ENCODE measurements at places on chromosomes 5 and 9.

DNA sequence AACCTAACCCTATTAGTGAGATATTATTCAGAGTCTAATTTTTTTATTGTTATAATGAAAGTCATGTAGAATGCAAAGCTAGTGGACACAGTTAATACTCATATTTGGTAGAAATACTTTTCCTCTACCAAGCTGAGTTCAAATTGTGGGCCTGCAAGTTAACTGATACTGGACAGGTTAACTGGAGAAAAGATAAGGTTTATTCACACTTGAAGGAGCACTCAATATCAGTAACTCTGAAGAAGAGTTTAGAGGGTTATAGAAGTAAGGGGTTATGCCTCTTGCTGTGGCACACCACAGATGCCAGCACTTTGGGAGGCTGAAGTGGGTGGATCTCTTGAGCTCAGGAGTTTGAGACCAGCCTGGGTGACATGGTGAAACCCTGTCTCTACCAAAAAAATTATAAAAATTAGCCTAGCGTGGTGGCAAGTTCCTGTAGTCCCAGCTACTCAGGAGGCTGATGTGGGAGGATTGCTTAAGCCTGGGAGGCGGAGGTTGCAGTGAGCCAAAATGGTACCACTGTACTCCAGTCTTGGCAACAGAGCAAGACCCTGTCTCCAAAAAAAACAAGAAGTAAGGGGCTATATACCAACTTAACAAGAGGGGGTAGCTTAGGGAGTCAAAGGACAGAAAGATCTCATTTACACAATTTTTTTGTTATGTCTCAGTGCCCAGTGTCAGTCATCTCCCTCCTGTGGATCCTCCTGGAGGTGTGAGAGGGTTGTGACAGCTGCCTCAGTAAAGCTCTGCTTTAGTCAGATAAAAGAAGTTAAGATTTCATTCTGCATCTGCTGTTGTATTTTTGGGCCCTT lies 121.2 kb upstream of the GRHPR start:
- no peak for DNase-seq

DNA sequence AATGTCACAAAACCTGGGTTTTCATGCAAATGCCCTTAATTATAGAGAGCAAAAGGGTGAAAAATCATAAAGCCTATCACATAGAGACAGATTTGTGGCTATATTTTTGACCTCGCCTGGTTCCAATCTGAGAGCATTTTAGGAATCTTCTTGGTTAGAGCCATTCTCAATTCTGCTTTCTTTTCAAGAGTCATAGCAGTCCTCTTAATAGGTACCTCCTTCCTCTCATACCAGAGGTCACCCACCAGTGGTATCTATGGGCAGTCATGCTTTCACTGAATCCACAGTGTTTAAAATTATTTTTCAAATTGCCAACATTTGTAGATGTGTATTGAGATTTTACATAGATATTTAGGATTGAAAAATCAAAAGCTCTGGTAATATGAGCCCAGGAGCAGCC lies 215.5 kb downstream of the DAB2IP start:
- no peak for DNase-seq

DNA sequence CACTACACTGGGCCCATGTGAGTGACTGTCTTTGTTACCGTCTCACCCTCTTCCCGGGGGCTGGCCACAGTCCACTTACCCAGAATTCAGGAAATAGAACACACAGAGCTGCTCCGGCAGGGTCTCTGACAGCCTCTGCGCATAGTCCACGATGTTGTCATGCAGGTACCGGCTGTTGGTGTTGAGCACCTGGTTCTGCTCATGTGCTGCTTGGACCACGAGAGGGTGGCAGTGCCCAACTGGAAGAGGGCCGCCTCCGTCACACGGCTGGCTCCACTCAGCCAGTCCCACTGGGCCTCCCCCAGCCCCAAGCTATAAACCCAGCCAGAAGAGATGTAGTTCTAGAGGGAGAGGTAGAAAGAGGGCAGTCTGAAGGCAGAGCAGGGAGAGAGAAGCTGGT lies 2.7 kb downstream of the PHYKPL start:
- DNase-seq, result no peak

DNA sequence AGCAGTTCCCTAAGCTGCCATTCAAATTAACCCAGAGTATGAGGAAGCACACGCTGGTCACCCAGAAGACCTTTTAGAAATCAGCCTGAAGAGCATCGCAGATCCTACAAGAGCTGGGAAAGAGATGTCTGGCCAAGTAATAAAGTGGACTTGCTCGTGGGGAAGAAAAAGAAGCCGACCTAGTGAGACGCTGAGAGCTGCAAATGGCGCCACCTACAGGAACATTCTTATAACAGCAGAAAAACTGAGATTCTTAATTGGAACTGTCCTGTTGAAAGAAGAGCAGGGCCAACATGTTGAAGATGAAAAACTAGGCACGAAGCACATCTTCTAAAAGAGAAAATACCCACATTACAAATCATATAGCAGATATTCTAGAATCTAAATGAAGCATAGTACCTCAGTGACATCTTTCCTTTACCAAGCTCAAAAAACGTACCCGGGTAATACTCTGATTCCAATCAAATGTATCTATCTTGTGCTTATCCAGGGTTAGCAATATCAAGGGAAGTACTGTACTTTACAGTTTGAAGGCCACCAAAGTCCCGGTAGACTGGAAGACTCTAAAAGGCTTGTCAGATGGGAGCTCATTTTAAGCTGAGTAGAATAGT lies 3.9 kb upstream of the GNAQ start:
- peak; percentile 25 for DNase-seq

- no peak for DNase-seq
Observed at GRCh38 chr9:95771556-95772246, 103.8 kb upstream of the ERCC6L2 start.

- no peak for DNase-seq
Observed at GRCh38 chr5:35058374-35058788, 10.6 kb upstream of the AGXT2 start.

DNA sequence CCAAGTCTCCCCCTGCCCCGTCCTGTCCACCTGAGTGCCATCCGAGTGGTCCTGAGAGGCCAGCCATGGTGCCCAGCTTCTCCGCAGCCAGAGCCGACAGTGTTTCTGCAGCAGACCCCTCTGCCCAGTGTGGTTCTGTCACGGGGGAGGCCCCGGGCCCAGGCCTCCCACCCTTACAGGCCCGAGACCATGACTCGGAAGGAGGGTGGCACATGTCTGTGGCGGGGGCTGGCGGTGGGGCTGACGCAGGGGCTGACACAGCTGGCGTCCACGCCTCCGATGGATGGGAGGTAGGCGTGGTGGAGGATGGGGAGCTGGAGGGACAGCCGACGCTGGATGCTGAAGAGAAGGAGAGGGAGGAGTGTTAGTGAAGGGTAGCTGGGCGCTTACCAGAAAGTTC lies 35.0 kb upstream of the TBC1D2 start:
- no peak for DNase-seq

GRCh38 chr9:127557466-127557869 lies 54.6 kb upstream of the STXBP1 start:
- no peak for DNase-seq

- DNase-seq, result no peak
Observed at GRCh38 chr5:10550222-10550995, 13.5 kb upstream of the ANKRD33B start.

- no peak for DNase-seq
Observed at GRCh38 chr5:5628866-5629606, 206.6 kb downstream of the ICE1 start.

GRCh38 chr5:14503681-14504331 lies 77.8 kb upstream of the OTULINL start:
- DNase-seq, result no peak

DNA sequence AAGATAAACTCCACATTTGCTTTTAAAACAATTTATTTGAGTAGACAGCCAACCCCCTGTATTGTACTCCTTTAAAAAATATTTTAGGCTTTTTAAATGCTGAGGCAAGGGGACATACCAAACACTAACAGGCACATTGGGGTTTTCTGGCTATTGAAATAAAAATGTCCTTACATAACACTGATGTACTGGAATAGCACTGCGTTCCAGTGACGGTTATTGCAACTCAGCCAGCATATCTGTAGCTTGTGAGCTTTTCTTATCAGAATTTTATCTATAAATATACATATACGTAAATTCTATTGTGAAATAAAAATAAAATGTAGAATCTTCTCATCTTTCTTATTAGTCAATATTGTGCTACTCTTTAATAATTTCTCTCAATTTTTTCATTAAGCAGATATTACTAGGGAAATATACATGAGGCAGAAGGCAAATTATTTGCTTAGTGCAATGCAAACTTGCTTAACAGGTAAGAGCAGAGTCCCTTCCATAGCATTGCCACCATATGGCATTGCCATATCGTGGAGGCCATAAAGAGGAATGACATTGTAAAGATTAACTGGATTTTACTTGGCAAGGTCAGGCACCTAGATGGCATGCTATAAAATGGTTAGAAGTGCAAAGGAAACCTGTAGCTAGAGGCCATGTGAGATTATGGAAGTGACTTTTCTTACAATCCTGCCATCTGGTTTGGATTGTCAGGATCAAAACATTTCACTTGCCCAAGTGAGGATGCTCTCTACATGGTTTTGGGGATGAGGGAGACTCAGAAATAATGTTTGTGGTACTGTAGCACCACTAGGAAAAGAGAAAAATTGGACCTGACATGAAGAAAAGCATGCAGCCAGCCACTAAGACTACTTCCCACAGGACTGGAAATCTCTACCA lies 94.8 kb upstream of the CDKN2B start:
- no peak for DNase-seq

DNA sequence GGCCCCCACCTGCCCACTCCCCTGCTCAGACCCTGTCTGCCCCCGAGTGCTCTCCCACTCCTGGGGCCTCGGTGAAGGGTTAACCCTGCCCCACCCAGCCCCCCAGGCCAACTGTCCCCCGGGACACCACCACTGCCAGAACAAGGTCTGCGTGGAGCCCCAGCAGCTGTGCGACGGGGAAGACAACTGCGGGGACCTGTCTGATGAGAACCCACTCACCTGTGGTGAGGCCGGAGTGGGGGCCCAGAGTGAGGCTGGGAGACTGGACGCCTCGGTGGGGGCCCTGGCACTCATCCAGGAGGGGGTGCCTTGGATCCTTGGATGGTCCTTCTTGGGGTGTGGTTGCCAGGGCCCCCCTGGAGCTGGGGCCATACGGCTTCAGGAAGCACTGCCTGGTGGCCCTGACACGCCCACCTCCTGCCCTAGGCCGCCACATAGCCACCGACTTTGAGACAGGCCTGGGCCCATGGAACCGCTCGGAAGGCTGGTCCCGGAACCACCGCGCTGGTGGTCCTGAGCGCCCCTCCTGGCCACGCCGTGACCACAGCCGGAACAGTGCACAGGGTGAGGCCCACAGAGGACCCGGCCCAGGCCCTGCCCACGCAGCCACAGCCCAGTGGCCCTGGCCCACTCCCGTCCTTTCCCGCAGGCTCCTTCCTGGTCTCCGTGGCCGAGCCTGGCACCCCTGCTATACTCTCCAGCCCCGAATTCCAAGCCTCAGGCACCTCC lies 2.1 kb downstream of the MAMDC4 start:
- no peak for DNase-seq

Measured in stimulated activated CD8-positive, alpha-beta memory T cell treated with anti-CD3 and anti-CD28 coated beads, Interleukin-4, amount 100 ng/mL, for 1 hour (primary cell).